ENCODE measurements at places on chromosomes 12 and 14. TPM values are rescaled to one million over a fixed set of nuclear protein-coding genes. Genes with fewer than 3 reads are reported as not detected.

The STRAP gene
- total RNA-seq = 109 TPM

GRCh38 chr14:90105756-90106155 is 44.0 kb downstream of the KCNK13 start:
- no peak for DNase-seq

- no peak for DNase-seq
Measured at GRCh38 chr14:47921133-47921532, 245.7 kb upstream of the MDGA2 start.

DNA sequence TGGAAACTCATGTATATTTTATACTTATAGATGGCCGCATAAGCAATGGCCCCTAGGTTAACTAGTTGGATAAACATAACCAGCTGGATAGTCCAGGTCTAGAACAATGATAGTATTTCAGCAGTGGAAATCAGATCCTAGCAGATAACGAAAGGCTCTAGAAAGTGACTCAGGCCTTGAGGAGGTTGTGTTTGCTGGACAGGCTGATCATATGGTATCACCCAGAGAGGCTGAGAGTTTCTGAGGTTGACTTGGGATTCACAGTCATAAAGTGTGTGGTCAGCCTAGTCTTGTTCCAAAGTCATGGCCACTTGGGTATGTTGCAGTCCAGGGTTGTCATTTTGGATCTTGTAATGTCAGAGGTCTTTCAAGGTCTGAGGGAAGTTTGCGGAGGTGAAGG is 16.8 kb downstream of the FLVCR2 start:
- no peak for DNase-seq

- no peak for DNase-seq
Measured at GRCh38 chr12:38523920-38524319, 207.3 kb downstream of the ALG10B start.

- no peak for DNase-seq
Measured at GRCh38 chr12:6265038-6265405, 45.5 kb upstream of the PLEKHG6 start.

DNA sequence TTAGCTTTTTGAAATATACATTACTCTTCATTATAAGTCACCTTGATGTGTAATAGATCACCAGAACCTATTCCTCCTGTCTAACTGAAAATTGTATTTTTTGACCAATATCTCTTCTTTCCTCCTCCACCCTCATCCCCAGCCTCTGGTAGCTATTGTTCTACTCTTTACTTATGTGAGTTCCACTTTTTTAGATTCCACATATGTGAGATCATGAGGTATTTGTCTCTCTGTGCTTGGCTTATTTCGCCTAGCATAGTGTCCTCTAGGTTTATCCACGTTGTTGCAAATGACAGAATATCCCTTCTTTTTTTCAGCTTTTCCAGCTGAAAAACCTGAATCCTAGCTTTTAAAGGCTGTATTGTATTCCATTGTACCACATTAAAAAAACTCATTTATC is 82.1 kb downstream of the MIPOL1 start:
- DNase-seq = no peak

GRCh38 chr14:45664668-45665356 is 411.8 kb upstream of the MIS18BP1 start:
- DNase-seq = no peak
